ENCODE measurements at places on chromosomes 1 and 21.
A peak's percentile ranks its signal among the peaks of the same experiment; 100 is the strongest.

DNA sequence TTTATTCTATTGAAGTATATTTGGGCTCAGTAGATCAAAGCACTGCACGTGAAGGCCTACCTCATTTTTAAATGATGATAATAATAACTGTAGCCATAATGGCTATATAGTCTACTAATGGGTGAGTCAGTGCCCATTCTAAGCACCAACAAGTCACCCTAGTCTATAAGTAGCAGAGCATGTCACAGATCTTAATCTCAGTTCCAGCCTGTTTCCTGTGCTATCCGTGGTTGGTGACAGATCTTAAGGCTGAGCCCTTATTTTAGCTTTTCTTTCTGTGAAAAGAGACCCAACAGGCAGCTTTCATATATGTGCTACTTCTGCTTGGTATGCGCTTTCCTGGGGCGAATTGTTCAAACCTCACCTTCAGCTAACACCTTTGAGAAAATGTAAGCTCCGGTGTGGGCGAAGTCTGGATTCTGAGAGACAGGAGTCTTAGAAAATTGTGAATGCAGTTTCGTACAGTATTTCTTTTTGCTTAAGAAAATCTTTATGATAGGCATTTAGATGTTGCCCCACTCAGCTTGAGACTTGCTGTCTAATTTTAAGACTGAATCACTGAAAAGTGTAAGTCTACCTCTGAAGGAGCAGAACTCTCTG is 59.6 kb downstream of the FMN2 start:
- no peak for DNase-seq

GRCh38 chr1:174049514-174049913 is 27.4 kb upstream of the RC3H1 start:
- DNase-seq: no peak

GRCh38 chr1:6271554-6271953 is 10.7 kb upstream of the GPR153 start:
- DNase-seq: no peak

DNA sequence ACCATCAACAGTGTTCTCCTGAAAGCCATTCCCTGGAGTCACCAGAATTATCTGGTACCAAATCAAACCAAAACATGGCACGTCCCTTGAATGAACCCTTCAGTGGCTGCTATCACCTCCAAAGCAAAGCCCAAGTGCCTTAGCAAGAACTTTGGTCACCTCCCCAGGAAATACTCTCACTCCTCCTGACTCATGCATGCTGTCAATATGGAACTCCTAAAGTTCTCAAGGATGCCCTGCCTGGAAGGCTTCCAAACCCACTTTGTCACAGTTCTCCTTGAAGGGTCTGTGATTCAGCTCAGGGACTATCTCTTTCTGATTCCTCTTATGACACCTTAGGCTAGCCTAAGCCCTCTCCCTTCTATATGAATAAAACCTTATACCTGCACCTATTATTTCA is 146.1 kb upstream of the RUNX1 start:
- DNase-seq: no peak

DNA sequence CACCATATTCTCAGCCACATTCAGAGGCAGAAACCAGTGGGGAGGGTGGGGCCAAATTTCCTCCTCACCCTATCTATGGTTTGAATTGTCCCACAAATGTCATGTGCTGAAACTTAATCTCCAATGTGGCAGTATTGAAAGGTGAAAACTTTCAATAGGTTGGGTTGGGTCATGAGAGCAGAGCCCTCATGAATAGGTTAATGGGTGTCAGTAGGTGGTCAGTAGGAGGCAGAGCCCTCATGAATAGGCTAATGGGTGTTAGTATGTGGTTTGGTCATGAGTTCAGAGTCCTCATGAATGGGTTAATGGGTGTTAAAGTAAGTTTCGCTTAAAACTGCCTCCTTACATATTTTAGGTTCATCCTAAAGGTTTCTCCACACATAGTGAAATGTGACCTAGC is 170.0 kb downstream of the FCRL5 start:
- DNase-seq: no peak

GRCh38 chr1:91784191-91784590 is 101.8 kb downstream of the TGFBR3 start:
- DNase-seq: no peak

GRCh38 chr1:58710190-58711085 is 10.6 kb upstream of the MYSM1 start:
- DNase-seq: no peak

GRCh38 chr21:14223365-14223764 is 7.4 kb downstream of the RBM11 start:
- DNase-seq: no peak

DNA sequence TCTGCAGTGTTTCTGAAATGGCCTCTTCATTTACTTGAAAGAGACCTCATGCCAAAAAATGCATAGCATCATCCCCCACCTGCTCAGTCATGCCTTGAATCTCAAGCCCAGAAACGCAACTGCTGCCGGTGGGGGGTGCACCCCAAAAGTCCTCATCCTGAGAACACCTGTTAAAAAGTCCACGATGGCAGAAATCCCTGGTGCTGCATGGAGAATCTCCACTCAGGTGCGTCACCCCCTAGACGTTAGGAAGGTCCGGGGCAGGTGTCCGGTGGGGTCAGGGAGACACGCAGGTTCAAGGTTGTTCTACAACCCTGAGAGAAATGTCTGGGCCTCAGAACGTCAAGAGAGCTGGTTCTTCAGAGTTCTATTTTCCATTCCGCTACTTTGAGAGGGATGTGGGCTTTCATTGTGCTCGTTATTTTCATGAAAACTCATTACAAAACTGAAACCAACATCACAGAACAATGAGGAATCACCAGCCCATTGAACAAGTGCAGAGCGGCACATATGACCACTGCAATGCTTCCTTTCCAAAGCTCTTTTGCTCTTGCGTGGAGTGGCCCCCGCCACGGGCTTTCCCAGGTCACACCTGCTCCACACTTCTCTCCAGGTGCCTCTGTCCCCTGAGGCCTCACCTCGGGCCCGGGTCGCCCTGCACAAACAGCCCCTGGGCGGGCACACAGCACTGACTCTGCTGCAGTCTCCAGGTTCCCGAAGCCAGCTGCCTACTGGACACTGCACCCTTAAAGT is 201.9 kb downstream of the TOMM20 start:
- DNase-seq: peak; percentile 33

- DNase-seq: no peak
These were observed 32.0 kb downstream of the OLFM3 start for GRCh38 chr1:101964708-101965107.

GRCh38 chr1:183200451-183200850 is 14.4 kb downstream of the LAMC2 start:
- DNase-seq: no peak

GRCh38 chr21:32726839-32727686 is 750 bp downstream of the SYNJ1 start:
- no peak for DNase-seq

- DNase-seq: no peak
These were observed 33.8 kb downstream of the PHC2 start for GRCh38 chr1:33397125-33397506.

DNA sequence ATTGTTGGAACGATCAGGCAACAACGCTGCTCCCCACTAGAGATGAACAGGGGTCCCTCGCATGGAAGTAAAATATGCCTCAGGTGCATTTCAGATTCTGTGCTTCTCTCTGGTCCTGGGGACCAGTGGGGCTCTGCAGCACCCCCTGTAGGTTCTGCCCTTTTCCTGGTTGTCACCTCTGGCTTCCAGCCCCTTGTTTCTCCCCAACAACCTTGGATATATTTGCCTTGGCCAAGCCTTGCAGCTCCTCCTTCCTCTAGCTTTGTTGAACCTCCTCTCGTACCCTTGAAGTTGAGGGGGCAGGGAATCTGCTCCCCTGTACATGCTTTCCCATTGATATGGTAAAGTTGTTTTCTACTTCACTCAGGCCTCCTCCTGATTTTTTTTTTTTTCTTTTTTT is 5.4 kb upstream of the RGSL1 start:
- DNase-seq: no peak

- DNase-seq: no peak
These were observed 57.9 kb downstream of the CCN1 start for GRCh38 chr1:85638412-85638811.

DNA sequence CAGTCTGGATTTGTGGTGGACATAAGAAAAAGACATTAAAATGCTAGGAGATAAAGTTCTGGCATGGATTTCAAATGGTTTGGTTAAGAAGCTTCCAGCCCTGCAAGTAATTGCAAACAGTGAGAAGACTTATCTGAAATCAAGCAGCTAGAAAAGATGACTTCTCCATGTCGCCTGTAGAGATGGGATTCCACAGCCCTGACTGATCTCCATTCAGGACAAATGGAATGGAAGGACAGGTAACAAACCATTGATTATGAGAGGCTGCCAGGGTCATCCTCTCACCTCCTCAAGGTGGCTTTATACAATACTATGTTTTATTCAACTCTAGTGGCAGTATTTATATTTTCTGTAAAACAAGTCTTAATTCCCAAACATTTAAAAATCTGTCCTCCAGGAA is 237.9 kb downstream of the HLX start:
- no peak for DNase-seq

DNA sequence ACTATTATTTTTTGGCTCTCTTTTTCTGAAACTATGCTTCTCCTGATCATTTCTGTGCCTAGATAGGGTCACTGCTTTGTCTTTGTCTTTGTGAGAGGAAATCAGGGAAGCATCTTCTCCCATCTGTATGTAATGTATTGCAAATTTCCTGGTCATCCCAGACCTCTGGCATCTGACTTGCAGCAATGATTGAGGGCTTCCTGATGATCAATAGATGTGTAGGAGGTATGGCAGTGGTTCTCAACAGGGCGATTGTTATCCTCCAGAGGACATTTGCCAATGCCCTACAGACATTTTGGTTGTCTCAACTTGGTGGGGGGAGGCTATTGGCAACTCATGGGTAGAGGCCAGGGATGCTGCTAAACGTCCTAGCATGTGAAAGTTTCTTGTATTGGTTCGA is 64.7 kb downstream of the RGL1 start:
- no peak for DNase-seq

GRCh38 chr1:114607223-114607622 is 25.8 kb upstream of the BCAS2 start:
- DNase-seq: no peak

DNA sequence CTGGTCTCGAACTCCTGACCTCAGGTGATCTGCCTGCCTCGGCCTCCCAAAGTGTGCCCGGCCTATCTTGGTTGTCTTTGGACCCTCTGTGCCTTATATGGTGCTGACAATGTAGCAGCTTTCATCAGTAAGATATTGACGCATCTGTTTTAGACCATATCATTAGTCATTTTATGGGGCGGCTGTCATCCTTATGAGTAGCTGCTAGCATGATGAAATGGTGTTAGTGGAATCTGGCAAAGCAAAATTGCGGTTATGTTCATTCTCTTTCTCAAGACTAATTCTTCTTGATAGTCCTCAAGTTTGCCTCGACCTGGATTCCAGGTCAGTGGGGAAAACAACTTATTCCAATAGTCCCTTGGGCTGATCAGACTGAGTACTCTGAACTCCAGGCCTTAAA is 199.9 kb downstream of the PRDM2 start:
- no peak for DNase-seq

DNA sequence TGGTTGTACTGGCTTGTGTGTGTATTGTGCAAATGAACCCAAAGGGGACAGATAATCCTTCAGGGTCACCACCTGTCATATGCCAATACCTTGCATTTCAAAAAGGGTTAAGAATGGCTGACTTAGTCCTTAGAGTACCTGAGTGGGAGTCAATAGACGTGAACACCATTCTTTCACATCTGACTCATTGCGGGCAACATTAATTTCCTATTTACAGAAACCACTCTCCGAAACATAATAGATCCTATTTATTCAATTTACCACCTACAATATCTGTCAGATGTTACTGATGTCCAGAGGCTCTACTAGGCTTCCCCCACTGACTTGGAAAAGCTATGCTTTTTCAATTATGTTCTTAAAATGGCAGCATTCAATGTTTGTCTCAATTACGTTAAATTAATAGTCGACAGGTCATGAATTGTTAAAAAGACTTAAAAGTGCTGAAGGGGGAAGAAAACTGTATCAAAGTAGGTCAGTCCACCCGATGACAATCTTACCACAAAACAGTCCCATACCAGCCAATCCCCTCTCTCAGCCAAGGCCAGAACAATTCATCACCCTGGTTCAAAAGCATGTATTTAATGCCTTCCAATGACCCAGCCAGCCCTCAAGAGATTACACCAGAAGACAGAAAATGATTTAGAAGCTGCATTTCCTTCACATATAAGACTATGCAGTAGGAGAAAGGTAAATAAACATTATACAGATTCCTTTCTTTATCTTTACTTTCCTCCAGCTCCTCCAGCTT is 48.6 kb upstream of the PLA2G2C start:
- no peak for DNase-seq

- DNase-seq: no peak
These were observed 30.4 kb downstream of the MAPKAPK2 start for GRCh38 chr1:206715120-206715519.

GRCh38 chr1:21518774-21519455 is 9.7 kb downstream of the ALPL start:
- DNase-seq: no peak

GRCh38 chr1:117556341-117556740 is 49.5 kb upstream of the TENT5C start:
- no peak for DNase-seq

GRCh38 chr1:77018761-77019160 is 151.5 kb downstream of the ST6GALNAC5 start:
- no peak for DNase-seq

DNA sequence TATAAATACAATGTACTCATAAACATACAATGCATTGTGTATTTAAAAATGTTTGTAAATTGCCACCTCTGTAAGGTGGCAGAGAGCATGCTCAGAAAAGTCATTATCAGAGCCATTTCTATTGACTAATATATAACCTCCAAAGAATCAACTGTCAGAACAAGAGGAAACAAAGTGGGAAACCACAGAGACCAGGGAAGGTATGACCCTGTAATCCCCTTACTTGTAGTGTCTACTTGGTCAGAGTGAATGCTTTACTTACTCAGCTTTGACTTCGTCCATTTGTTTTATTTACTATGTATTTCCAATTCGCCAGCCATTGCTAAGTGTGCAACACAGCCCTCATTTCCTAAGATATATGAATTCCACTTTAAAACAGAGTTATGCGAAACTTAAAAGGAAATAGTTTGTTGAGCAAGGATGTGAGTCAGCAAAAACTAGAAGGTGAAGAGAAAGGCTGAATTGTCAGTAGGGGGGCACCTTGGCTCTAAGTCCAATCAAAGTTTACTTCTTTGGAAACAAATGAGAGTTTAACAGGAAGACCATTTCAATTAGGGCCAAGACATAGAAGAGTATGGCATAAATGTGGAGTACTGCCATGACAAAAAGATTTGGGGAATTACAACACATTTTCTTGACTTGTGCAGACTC is 671.7 kb upstream of the PTBP2 start:
- no peak for DNase-seq

DNA sequence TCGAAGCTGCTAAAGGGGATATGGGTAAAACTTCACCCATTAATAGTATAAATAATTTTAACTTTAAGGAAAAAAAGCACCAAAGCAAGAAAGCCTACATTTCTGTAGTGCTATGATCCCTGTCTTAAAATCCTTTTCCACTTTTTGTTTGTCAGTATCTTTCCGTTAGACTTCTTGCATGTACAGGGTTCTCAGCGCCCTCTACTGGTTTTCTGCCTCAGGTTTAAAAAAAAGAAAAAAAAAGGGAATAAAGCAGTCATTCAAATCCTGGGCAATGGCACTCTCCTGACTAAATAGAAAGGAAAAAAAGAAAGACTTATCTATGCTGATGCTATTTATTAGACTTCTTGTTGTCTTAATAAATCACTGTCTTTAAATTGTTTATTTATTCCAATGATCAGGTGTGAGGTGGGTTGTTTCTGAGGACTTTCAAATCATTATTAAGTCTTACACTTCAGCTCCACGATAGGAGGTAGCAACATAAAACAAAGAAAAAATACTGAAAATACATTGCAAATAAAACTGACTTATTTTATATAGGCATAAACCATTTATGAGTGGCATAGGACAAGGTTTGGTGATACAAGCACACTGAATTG is 475.4 kb upstream of the NR5A2 start:
- no peak for DNase-seq

Data from CD4-positive, alpha-beta T cell treated with Interleukin-6 at 100 ng/mL for 8 hours (primary cell).